Effector memory CD4-positive, alpha-beta T cell (primary cell): ENCODE measurements at places on chromosomes 4 and X.

DNA sequence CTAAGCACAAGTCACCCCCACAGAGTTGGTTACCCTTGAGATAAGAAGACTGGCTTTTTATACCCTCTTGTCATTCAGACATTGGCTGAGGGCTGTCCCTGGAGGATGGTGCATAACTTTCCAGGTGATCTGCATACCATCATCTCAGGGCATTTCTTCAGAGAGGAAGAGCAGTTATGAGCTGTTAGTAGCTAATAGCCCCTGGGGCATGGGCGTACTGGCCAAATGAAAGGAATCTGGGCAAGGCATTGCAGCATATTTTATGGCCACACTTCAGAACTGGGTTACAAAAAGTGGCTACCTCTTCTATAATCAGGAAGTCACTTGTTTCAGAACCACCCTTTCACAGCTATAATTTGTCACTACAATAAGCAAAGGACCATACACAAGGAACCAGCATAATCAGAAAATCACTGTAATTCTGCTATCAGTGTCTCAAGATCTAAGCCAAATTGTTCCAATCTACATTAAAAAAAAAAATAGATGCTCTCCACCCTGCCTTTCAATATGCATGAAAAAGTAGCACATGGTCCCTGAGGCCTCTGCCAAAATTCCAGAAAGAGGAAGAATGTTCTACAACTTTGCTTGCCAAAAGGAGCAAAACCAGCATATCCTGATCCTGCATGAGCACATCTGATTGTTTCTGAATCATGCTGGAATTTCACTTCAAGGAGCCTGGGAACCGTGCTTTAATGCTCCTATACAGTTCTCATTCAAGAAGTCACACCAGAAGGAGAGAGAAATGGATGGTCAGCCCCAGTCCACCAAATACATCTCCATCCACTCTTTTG is 92.0 kb downstream of the TMEM144 start:
- no peak for DNase-seq

DNA sequence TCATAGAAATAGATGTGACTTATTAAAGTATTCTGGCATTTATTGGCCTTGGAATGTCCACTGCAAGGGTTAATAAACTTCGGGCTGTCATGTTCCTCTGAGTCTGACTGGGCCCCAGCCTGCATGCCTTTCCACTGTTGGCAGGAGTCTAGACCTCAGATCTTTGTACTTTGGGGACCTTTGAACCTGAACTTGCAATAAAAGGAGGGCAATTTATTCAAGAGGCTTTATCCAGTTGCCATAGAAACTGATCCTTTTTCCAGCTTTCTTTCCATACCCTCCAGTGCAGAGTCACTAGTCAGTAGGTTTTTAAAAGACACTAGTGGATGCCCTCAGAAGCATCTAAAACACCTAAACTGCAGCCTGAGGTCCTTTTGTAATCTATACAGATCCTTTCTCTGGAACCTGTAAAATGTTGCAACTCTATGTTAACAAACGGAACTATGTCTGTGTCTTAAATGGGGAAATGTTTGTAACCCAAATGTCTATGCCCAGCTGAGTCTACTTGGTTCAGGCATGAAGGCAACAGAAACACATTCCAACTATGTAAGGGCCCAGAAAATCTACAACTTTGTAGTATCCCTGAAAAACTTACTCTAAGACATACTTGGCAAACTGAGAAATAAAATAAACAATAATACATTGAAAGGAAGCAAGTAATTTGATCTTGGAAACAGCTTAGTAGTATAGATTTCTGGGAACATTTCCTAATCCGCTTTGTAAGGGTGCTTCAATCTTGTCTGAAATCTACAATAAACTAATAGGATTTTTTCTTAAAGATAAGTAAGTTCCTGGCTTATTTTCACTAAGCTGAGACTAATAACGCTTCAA is 41.5 kb downstream of the SOWAHB start:
- DNase-seq = no peak

GRCh38 chr4:57190601-57191481 is 80.7 kb upstream of the IGFBP7 start:
- DNase-seq = no peak

- no peak for DNase-seq
Observed at GRCh38 chr4:25095837-25096236, 64.4 kb downstream of the SEPSECS start.

GRCh38 chrX:63363788-63364187 is 12.7 kb upstream of the SPIN4 start:
- no peak for DNase-seq

GRCh38 chr4:110372485-110372884 is 103.5 kb upstream of the ENPEP start:
- no peak for DNase-seq
